ENCODE measurements at places on chromosomes 4 and X. TPM values are rescaled to one million over a fixed set of nuclear protein-coding genes. Genes with fewer than 3 reads are reported as not detected.

Gene TMPRSS11B
- total RNA-seq, result not detected

Gene SSX2B
- total RNA-seq, result not detected

Gene RTL3
- not detected for total RNA-seq

Gene TMPRSS11D
- total RNA-seq, result not detected

Gene TRIM60
- not detected for total RNA-seq

Gene GPM6B
- 0.21 TPM for total RNA-seq
